Iris pigment epithelial cell (primary cell): ENCODE measurements at places on chromosomes 5 and 9.

DNA sequence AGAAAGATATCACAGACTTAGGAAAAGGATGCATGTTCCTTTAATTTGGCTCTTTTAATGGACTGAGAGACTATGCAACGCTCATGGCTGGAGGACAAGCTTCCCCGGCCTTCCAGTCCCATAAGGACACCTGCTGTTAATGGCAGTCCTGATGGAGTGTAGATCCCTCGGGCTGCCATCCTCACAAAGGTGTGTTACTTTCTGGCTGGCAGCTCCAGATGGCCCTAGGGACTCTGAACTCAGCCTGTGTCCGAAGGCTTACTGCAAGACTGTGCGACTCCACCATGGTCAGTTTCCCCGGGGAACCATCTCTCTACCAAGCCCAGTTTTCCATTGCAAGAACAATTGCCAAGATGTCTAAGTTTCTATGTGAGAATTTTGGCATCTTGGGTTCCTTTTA, 25.5 kb upstream of the KCNIP1 start:
- no peak for DNase-seq

- DNase-seq, result no peak
Observed at GRCh38 chr5:8961956-8962355, 583.9 kb downstream of the SEMA5A start.

DNA sequence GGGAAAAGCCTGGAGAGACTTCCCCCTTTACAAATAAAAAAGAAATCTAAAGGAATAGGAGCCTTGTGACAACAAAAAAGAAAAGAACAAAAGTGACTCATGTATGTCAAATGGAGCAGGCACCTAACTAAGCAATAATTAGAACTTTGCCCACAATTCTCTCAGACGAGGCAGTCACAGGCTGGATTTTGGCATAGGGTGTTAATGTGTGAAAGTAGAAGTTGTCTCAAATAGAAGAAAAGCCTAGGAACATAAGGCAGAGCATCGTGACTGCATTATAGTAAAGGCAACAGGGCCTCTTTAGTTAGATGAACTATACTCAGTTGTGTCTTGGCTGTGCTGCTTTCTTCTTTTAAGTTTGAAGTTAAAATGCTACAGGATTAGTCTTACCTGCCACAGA, 219.9 kb upstream of the TMEM161B start:
- no peak for DNase-seq

DNA sequence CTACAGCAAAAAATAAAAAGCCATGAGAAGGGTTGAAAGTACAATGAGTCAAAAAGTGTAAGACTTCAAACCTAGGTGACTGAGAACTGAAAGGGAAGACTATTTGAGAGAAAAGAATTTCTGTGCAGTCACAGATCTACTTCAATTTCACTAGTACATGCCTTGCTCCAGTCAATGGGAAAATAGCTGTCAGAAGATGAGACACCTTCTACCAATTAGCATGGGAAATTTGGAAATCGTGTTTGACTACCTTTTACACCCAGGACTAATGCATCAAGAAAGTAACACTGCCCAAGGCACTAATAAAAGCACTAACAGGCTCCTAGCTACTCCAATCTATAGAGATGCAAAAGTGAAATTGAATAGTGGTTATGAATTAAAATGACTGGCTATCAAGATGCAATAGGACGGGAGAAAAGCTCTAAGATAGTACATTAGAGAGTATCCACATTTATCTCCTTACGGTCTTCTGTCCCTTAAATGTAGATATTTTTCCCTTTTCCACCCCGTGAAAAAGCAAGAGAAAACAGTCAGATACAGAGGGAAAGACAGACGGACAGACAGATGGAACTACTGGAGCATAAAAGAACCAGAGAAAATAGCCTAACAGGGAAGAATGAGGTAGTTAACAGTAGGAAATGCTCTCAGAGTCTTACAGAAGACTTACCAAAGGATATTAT, 15.2 kb downstream of the ERP44 start:
- no peak for DNase-seq
